ENCODE measurements at places on chromosomes 7 and 10.
A peak's percentile ranks its signal among the peaks of the same experiment; 100 is the strongest.

DNA sequence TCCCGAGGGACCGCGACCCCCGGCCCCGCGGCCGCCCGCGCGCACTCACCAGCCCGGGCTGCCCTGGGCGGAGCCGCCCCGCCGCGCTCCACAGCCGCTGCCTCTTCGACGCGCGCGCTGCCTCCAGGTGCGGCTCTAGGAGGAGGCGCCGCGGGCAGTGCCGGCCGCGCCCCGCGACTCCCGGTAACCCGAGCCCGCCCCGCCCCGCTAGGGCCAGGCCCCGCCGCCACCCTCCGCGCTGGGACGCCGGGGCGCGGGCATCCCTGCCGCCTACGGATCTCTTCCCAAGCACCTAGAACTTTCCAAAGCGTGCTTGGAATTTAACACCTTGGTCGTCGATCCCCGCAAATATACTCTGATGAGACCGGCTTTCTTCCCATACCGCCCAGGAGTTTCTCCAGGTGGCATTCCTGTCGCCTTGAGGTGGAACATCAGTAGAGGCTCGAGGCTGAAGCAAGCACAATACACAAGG is at the start of gene SLC26A5:
Gene SLC26A5 (minus strand): TSS at position 159 of the 472 bp plus-strand sequence. CDS start 24,693 bp downstream, outside the sequence.
- DNase-seq, result no peak

DNA sequence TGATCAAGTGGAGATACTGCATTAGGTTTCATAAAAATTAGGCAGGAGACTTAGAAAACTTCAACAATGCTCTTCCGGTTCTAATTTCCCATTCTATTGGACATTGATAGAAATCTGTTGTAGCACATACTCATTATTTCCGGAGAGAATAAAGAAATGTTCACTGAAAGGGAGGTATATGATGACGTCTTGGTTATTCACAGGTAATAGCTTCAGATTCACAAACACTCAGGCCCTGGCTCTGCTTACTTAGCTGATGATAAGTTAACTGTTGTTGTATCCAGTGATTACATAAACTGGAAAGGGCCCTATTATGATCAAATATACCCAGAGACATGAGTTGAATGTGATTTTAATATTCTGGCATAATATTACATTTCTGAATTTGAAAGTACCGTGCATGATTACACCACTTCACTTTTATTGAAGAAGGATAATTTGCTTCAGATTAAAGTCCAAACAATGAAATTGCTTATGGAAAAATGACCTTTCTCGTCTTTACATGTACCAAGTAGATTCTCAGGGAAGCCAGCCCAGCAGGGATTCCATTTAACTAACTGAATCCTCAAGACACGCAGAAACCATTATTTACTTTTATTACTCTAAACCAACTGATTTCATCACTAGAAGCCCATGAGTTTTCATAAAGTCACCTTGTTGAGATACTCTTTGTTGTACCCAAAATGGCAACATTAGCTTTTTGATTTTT is 288.0 kb upstream of the PITRM1 start:
- DNase-seq, result no peak

- DNase-seq, result no peak
Observed at GRCh38 chr10:76245951-76246495, 814.6 kb downstream of the LRMDA start.

DNA sequence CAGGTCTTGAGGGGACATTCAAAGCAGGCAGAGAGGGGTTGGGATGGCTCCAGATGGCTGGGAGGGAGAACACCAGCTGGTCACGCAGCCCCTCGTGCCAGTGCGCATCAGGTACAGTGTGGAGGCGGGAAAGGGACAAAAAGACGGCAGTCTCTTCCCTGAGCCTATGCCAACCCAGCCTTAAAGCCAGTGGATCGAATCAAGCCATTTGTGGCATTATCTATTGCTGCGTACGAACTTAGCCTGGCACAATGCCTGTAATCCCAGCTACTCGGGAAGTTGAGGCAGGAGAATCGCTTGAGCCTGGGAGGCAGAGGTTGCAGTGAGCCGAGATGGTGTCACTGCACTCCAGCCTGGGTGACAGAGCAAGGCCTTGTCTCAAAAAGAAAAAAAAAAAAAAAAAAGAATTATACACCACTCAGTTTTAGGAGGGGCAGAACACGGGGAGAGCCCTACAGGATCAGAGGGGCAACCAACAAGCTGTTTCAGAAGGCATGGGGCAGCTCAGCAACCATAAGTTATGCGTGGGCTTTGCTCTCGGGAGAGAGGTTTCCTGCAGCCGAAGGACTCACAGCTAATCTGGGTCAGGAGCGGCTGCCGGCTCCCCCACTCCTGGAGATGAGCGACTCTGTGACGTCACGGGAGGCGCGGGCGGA is 356 bp upstream of the NDUFB2 start:
- DNase-seq, result peak; percentile 97
